IMR-90 (cell line): ENCODE measurements at places on chromosomes 1 and 21. TPM values are rescaled to one million over a fixed set of nuclear protein-coding genes. Genes with fewer than 3 reads are reported as not detected.

DNA sequence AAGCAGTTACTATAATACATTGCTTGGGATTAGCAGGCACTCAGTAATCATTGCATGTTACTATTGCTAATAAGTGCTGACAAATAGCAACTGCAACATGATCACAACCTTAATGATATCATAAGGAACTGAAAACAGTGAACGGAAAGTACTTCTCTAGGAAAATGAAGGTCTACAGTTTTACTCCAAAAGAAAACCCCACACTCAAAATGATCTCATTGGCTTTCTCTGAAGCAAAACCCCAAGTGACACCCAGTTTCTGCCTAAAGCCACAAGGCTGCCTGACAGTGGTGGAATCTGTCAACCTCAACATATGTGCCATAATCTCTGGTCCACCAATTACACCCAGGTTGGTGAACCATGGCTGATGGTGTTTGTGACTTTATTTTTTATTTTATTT is 137.6 kb downstream of the PTGER3 start:
- H3K27ac ChIP-seq: no peak overlapping the region
- no peak overlapping the region for H3K4me3 ChIP-seq
- no peaks in the 10 kb centered on the region for H3K4me1 ChIP-seq

DNA sequence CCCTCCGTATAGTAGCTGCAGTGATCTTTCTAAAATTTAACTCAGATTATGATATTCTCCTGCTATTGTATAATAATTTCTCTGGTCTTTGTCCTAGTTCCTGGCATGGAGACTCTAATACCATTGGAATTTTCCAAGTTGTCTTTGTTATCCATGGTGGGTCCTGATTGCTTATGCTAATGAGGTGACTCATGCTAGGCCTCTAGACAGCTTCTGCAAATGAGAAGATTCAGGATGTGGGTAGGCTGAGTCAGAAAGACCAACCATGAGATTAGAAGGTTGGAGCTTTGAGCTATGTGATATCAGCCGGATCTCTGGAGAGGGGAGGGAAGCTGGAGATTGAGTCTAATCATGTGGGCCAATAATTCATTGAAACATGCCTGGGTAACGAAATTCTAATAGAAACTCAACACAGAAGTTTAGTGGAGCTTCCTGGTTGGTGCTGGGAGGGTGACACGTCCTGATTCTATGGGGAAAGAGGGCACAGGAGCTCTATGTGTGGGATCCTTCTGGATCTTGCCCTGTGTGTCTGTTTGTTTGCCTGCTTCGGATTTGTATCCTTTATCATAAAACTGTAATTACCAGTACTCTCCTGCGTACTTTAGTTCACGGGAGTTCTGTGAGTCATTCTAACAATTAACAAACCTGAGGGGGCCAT is 73.2 kb upstream of the CNIH3 start:
- H3K4me3 ChIP-seq: no peak overlapping the region
- peaks cover 14% of the 10 kb centered on the region for H3K4me1 ChIP-seq
- no peaks in the 10 kb centered on the region for H3K36me3 ChIP-seq
- no peaks in the 10 kb centered on the region for H3K27me3 ChIP-seq
- peak; percentile 99 for DNase-seq
- H3K27ac ChIP-seq: peak overlapping the region; percentile 88

DNA sequence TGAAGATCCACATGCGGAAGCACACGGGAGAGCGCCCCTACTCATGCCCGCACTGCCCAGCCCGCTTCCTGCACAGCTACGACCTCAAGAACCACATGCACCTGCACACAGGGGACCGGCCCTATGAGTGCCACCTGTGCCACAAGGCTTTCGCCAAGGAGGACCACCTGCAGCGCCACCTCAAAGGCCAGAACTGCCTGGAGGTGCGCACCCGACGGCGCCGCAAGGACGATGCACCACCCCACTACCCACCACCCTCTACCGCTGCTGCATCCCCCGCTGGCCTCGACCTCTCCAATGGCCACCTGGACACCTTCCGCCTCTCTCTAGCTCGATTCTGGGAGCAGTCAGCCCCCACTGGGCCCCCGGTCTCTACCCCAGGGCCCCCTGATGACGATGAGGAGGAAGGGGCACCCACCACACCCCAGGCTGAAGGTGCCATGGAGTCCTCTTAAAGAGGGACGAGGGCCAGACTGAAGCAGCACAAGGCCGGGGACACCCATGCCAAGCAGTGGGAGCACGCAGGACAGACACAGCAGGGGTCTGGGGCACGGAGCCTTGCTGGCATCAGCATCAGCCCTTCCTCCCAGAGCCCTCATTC is 13.7 kb downstream of the ZBTB7B start:
- H3K4me1 ChIP-seq: peaks cover 9% of the 10 kb centered on the region; the same call in 1 of the 2 replicates
- DNase-seq: no peak
- H3K36me3 ChIP-seq: peaks cover 22% of the 10 kb centered on the region
- no peak overlapping the region for H3K27ac ChIP-seq

The CCDC17 gene
- 0.18 and 0.56 TPM in 2 replicates for total RNA-seq

DNA sequence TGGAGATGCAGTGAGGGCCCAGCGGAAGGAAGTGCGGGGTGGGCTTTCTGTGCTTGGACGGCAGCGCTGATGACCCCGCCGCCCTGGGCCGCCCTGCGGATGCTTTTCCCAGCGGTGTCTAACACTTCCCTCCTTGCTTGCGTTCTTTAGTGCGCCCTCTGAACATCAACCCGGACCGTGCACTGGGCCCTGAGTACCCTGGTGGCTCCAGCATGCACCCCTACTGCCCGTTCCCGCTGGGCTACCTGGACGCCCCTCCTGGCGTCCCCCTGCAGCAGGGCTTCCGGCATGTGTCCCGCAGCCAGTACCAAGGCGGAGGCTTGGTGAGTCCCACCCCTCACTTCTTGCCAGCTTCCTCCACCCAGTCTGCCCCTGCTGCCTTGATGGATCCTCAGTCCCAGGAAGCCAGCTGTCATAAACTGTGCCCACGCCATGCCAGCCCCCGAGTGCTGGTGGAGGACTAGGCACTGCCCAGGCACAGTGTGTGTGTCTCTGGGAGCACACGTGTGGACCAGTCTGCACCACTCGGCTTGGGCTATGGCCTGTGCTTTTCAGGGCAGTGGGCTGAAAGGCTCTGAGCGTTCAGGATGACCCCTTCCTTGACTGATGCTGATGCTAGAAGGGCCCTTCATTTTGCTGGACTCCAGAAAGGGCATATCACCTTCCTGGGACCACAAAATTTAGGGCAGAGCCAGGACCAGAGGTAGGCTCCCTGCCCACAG is 2.3 kb downstream of the DMRTB1 start:
- H3K4me1 ChIP-seq: no peaks in the 10 kb centered on the region
- H3K27ac ChIP-seq: no peak overlapping the region
- no peaks in the 10 kb centered on the region for H3K36me3 ChIP-seq
- no peak for DNase-seq
- no peak overlapping the region for H3K4me3 ChIP-seq

DNA sequence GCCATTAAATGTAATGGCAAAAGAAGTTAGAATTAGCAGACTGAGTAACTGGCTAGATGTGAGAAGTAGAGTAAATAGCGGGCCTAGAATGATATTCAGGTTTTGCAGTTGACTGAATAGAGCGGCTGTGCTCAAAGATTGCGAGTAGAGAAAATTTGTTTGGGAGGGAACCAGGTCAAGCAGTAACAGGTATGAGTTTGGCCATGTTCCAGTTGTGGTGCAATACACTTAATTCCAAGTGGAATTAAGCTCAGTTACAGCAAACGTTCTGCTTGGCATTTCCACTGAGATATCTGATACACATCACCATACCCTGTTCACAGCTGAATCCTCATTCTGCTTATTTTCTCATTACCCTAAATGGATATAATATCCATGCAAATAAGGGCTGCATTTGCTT is 1382.9 kb downstream of the MRPL39 start:
- no peak overlapping the region for H3K4me3 ChIP-seq
- no peak for DNase-seq
- no peaks in the 10 kb centered on the region for H3K27me3 ChIP-seq
- H3K36me3 ChIP-seq: no peaks in the 10 kb centered on the region
- no peaks in the 10 kb centered on the region for H3K4me1 ChIP-seq

DNA sequence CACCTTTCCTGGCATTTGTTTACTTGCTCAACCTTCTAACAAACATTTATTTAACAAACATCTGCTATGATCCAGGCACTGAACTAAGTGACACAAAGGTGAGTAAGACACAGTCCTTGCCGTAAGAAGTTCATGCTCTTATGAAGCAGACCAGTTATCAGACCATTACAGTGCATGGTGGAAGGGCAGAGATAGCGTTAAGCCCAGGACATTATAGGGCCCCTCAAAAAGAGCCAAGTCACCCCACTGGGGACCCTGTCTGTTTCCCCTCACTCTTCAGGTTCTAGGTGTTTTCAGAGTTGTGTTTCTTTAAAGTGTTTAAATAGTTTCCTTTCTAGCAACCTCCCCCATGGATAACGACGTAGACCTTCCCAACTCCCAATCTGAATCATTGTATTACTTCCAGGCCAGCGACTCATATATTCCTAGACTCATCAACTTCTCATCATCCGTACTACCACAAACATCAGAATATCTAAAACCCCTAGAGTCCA is 39.3 kb downstream of the TCP10L start:
- H3K27me3 ChIP-seq: no peaks in the 10 kb centered on the region; the same call in 1 of the 2 replicates
- H3K4me3 ChIP-seq: no peak overlapping the region
- H3K4me1 ChIP-seq: no peaks in the 10 kb centered on the region
- H3K27ac ChIP-seq: no peak overlapping the region
- peak; percentile 47 for DNase-seq

DNA sequence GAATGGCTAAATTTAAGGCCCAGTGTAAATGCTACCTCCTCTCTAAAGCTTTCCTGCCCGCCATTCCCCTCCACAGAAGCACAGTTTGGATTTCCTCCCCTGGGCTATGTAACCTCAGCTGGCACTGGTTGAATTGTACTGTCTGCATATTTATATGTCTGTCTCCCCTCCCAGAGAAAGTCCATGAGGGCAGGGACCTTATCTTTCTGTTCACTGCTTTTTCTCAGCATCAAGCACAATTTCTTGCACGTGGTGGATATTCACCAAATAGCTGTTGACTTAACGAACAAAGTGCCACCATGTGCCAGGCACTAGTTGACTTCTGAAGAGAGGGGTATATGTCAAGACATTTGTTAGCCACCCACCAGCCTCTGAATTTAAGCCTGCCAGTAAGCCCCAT is 9.5 kb upstream of the PDIK1L start:
- H3K27me3 ChIP-seq: no peaks in the 10 kb centered on the region; the same call in 1 of the 2 replicates
- H3K36me3 ChIP-seq: no peaks in the 10 kb centered on the region
- H3K27ac ChIP-seq: no peak overlapping the region
- no peak overlapping the region for H3K4me3 ChIP-seq
- DNase-seq: no peak
- H3K4me1 ChIP-seq: peaks cover 4% of the 10 kb centered on the region; the same call in 1 of the 2 replicates

- H3K36me3 ChIP-seq: no peaks in the 10 kb centered on the region
- no peak for DNase-seq
- H3K4me1 ChIP-seq: peaks cover 21% of the 10 kb centered on the region
- H3K4me3 ChIP-seq: no peak overlapping the region
- no peak overlapping the region for H3K27ac ChIP-seq
- H3K27me3 ChIP-seq: no peaks in the 10 kb centered on the region
Observed at GRCh38 chr1:53137729-53138128, 4.7 kb downstream of the SLC1A7 start.

DNA sequence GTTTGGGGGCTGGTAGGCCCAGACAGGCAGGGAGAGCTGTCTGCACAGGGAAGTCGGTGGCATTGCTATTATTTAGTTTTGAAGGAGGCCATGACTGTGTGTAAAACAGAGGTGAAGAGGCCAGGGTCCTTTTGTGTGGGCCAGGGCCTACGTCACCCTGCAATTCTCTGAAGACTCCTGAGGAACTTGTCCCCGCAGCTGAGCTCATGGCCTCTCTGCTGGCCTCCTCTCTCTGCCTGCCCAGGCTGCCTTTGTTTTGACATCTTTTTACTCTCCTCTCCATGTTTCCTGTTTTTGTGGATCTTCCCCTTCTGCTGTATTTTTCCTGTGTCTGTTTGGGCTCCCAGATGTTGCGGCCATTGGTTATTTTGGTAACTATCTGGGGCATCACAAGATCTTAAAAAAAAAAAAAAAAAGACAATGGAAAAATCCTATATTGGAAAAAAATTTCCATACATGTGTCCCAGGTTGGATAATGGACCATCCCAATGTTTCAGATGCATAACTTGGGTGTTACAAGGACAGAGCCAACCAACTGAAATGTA is 280.7 kb downstream of the RPS6KC1 start:
- no peak for DNase-seq
- no peaks in the 10 kb centered on the region for H3K36me3 ChIP-seq
- no peak overlapping the region for H3K4me3 ChIP-seq
- H3K4me1 ChIP-seq: no peaks in the 10 kb centered on the region; the same call in 1 of the 2 replicates
- no peaks in the 10 kb centered on the region; the same call in 1 of the 2 replicates for H3K27me3 ChIP-seq
- no peak overlapping the region for H3K27ac ChIP-seq

GRCh38 chr1:145708063-145708462 is 895 bp upstream of the PDZK1 start:
- H3K27ac ChIP-seq: no peak overlapping the region
- H3K4me1 ChIP-seq: peaks cover 17% of the 10 kb centered on the region
- DNase-seq: peak; percentile 66
- no peak overlapping the region for H3K4me3 ChIP-seq

DNA sequence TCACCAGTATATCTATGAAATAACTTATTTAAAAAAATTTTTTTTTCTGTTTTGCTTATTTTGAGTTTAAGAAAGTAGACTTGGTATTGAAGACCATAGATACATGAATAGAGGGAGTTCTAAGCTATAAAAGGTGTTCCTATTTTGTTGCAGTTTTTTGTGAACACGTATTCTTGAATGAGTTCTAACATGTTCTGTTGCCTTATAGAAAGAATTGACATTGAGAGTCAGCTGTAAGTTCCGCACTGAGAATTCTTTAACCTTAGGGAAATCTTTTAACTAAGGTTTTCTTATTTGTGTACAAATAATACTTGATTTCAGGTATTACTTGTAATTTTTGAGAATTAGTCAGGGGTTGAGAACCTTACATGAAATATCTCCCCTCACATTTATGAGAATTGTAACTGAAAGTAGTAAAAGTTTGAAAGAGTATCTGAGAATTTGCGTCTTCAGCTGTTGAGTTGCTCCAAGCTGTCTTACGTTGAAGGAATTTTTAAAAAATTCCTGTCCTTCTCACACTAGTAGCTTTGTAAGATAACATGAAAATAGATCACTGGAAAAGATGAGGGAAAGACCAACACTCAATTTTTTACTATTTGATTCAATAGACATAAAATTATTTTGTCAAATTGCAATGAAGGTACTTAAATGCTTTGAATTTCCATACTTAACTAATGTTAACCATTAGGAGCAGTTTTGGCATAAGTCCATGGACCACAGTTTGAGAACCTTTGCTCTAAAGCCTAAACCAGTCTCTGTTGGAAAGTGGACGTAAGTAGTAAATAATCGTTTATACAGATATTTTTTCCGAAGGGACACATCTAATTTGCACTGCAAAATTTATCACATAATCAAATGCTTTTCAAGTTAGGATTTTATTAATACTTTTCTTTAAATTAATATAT is 3.8 kb downstream of the DR1 start:
- 0 out of 2 replicates have a peak, but pooled peaks cover 3% of the 10 kb centered on the region for H3K4me1 ChIP-seq
- no peak for DNase-seq
- no peaks in the 10 kb centered on the region for H3K27me3 ChIP-seq
- 0 out of 2 replicates have a peak overlapping the region, but pooled peaks have one; percentile 24 for H3K4me3 ChIP-seq
- H3K27ac ChIP-seq: no peak overlapping the region

The UBL4B gene
- not detected in 2 replicates for total RNA-seq

- H3K4me1 ChIP-seq: peaks cover 4% of the 10 kb centered on the region; the same call in 1 of the 2 replicates
- peaks cover 1% of the 10 kb centered on the region; the same call in 1 of the 2 replicates for H3K36me3 ChIP-seq
- no peaks in the 10 kb centered on the region for H3K27me3 ChIP-seq
- H3K4me3 ChIP-seq: no peak overlapping the region
- H3K27ac ChIP-seq: no peak overlapping the region
Observed at GRCh38 chr1:244062156-244062725, 11.2 kb downstream of the ZBTB18 start.

The FAAH gene
- under 0.01 TPM in 1 of 2 replicates, not detected in the other for total RNA-seq

GRCh38 chr1:92291372-92291999 is 7.3 kb downstream of the GLMN start:
- peak; percentile 77 for DNase-seq
- no peak overlapping the region for H3K27ac ChIP-seq
